ENCODE measurements at places on chromosomes 5 and 9. TPM values are rescaled to one million over a fixed set of nuclear protein-coding genes. Genes with fewer than 3 reads are reported as not detected.

The KCNN2 gene
- total RNA-seq: not detected

DNA sequence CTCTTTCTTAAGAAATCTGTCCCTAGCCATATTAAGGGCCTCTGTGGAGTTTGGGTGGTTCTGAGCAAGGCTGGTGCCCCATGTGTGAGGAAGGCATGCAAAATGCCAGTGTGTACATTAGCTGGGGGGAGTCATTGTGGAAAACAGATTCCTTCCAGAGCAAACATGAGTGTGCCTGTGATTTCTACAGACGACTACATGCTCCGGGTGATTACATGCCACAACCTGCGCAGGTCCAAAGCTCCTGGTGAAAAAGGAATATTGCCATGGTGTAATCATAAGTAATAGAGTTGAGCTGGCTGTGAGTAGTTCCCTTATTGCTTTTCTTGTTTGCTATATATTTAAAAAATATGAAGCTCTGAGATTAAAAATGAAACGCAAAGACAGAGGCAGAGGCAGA is 102.1 kb downstream of the ACER2 start:
- DNase-seq: no peak

- DNase-seq: no peak
These were observed 392.1 kb upstream of the DAB2 start for GRCh38 chr5:39816866-39817265.

DNA sequence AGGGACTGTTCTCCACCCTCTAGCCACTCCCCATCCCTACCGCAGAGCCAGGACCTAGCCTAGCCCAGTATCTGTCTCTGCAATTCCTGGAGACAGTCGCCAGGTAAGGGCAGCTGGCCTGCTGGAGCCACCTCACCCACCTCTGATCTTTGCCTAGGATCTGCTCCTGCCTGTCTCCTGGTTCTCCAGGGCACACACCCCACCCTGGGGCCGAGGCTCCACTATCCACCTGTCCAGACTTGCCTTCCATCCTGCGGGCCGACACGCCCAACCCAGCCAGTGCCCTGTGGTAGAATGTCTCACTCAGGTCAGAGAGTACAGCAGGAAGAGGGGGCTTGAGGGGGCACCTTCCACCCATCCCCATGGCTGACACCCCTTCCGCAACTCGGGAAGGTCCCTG is 15.7 kb upstream of the AQP7 start:
- DNase-seq: no peak

DNA sequence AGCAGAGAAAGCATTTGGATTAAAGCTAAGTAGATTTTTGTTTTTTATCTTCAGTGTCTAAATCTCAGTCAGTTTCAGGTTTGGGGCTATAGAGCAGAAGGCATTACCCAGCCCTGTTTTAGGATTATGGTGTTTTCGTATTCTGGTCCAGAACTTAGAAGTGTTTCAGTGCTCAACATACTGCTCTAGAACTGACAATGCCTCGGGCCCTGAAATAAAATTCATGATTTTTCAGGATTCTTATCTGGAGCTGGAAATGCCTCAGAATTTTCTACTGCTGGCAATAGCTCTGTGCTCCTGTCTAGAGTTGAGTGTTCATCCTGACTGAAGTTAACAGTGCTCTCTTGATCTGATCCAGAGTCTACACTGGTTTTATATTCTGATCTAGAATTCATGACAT is 163.9 kb downstream of the PAPPA start:
- no peak for DNase-seq

GRCh38 chr5:39364367-39364766 is at the start of gene C9:
C9 (minus strand) TSS chr5:39364495; CDS start chr5:39364464, 31 bp downstream.
- DNase-seq: no peak

The PITX1 gene
- total RNA-seq: not detected

GRCh38 chr9:94787266-94787665 is 60.8 kb downstream of the AOPEP start:
- DNase-seq: no peak

The SIT1 gene
- 67.7 TPM for total RNA-seq

The APBB3 gene
- total RNA-seq: 17.8 TPM

The MEIKIN gene
- total RNA-seq: not detected

DNA sequence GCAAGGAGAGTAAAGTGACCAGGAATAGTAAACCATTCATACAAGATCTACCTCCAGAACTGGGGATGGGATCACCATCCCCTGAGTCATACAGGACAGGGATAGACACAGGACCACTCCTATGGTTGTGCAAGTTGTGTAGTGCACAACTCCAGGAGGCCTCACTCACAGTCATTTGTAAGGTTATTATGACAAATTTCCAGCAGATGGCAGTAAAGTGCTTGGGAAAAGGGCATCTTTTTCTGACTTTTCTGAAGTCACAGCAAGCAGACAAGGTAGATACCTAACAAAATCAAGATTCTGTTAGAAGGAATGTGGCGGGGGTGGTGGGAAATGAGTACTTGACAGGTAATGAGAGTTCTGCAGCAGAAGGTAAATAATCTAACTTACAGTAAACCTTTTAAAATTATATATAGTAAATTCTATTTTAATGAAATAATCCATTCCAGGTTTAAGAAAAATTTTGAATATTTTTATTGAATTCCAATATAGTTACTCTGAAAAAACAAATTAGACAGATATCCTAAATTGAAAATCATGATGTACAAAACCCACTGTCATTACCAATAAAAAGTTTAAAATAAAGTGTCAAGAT is 16.7 kb upstream of the KIF27 start:
- DNase-seq: no peak

GRCh38 chr5:149452007-149452664 is 73.0 kb upstream of the IL17B start:
- no peak for DNase-seq

- DNase-seq: no peak
These were observed 209.4 kb downstream of the DTWD2 start for GRCh38 chr5:118778941-118779340.

DNA sequence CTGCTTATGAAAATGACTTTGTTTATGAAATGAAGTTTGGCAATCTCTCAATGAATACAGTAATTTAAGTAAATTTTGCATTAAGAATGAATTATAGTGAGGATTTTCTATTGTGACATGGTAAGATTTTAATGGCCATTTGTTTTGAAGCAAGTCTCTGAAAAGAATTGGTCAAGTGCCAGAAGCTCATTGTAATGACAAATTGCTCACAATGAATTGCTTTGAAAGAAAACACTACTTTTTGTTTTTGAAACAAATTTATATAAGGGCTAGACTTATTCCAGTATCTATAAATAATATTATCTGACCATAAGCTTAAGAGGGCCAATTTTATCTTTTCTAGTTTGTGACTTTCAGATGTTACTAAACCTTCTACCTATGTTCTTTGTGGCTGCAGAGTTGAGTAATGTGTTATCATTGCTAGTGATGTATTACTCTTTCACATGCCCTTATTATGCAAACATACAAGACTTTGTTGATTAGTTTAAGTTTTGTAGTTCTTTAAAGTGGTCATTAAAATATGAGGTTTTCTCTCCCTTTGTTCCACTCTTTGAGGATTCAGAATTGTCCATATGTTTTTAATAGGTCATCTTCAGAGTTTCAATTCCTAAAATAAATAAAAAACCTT is 93.0 kb upstream of the ZNF608 start:
- DNase-seq: no peak

The C7 gene
- total RNA-seq: not detected

- no peak for DNase-seq
These were observed 32.4 kb downstream of the OXCT1 start for GRCh38 chr5:41837793-41838192.

DNA sequence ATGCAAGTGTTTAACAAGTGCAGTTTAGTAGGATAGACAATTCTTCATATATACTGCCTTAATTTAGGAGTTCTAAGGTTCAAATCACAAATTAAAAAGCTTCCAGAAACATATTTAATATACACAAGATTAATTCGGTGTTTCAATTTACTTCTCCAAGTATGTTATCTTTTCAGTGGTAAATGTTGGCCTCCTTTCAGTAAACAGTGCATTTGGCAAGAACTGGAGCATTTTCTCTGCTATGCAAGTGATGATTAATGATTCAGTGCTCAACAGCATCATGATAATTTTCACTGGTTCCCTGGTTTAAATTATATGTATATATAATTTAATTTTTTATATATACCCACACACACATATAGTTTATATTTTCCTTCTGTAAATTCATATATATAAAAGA is 541.7 kb downstream of the EFNA5 start:
- no peak for DNase-seq

DNA sequence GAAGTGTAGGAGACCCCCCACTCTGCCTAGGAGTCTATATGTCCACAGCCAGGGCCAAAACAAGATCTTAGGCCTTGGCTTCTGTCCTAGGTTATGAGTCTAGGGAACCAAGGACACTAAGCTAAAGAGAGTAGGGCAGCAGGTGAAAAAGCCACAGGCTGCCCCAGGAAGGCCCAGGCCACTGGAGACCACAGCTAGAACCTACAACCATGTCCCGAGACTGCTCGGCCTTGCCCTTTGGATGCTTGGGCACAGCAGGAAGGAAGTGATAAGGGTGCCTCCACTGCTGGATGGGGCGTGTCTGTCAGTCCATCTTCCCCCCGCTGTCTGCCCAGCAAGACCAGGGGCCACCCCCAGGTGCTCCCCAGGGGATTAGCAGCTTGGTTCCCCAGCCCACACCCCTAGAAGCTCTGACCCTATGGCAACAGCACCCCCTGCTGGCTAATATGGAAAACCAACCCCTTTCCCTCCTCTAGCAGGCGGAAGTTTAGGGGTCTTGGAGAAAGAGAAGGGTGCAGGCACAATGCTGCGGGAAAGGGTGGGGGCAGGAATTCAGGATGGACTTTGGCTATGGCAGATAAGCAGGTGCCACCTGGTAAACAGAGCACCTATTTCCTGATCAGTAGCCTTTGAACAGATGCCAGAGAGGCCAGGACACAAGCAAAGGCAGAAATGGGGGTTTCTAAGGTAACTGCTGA is 10.5 kb upstream of the IRF1 start:
- peak; percentile 67 for DNase-seq

DNA sequence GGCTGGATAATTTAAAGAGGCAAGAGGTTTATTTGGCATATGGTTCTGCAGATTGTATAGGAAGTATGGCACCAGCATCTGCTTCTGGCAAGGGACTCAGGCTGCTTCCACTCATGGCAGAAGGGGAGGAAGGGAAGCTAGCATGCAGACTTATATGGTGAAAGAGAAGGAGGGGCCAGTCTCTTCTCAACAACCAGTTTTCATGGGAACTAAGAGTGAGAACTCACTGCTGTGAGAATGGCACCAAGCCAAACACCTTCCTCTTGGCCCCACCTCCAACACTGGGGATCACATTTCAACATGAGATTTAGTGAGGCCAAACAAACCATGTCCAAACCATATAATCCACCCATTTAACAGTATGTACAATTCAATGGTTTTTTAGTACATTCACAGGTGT is 113.3 kb upstream of the SHB start:
- no peak for DNase-seq

- DNase-seq: no peak
These were observed 621.9 kb downstream of the DTWD2 start for GRCh38 chr5:118366429-118366828.

DNA sequence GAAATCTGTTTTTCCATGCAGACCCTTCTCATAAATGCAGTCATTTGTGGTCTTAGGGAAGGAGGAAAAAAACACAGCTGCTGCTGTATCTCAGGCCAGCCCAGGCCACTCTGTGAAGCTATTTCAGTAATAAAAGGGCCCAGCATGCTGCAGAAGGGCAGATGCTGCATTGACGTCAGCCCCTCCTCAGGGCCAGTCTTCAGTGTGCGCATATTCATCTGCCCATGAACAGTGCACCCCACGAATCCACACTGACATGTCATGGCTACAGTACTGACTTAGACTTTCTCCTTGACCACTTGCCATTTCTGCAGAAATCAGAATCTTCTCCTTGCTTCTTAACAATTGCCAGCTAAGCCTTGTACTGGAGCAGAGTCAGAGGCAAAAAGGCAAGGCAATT is 304.7 kb downstream of the GABRG2 start:
- DNase-seq: no peak

- DNase-seq: no peak
These were observed 337.6 kb downstream of the BNC2 start for GRCh38 chr9:16532681-16533450.

DNA sequence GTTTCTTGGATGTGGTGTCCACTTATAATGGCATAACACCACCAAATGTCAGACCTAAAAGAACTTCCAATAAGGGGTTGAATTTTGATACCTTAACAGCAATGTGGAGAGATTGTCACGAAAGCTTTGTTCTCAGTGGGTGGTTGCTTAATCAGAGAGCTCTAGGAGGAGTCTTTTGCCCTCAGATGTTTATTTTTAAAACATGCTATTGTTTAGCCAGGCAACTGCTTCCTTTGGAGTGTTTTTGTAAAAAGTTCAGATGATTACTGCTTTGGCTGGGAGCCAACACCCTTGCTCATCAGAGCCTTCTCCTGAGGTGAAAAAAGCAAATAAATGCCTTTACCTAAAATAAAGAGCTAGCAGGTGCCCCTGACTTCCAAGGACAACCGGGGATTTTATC is 65.0 kb downstream of the SLC1A1 start:
- no peak for DNase-seq

DNA sequence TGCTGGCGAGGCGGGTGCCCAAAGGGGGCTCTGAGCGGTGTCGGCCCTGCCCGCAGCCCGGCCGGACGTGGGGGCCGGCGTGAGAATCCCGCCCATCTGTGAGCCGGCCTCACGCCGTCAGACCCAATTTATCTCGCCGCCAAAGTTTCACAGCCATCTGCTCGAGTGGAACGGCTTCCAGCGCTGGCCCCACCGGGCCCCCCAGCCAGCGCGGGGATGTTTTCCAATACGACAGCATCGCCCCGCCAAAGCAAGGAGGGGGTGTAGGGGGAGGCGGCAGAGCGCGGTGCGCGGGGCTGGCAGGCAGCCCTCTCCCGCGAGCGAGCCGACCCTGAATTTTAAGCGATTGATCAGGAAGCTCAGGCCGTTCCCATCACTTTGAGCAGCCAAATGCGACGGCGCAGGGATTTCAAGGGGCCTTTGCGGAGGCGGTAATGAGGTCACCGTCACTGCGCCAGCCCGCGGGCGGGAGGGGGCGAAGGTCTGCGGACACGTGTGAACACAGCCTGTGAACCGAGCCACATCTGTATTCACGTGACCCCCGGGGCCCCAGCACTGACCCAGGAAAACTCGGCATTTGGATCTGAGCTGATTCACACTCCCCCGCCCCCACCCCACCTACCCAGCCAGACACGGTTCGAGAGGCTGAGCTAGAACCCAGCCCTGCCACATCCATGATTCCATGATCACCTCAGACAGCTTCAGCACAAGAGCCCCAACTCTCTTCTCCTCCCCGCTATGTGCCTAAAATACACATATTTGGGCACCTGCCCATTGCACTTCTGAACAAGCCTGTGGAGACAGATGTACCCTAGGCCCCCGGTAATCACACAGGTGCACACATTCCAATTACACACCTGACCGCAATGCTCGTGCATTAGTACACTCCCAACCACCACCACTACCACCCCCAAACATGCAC is 47.8 kb upstream of the PSD2 start:
- peak; percentile 73 for DNase-seq

GRCh38 chr5:79845448-79846197 is 145.4 kb downstream of the MTX3 start:
- DNase-seq: peak; percentile 42

GRCh38 chr5:17240487-17240886 is 23.1 kb downstream of the BASP1 start:
- no peak for DNase-seq

The HRH2 gene
- 40.2 TPM for total RNA-seq

The PCDHGB3 gene
- not detected for total RNA-seq

The TMC1 gene
- not detected for total RNA-seq

The PCSK1 gene
- total RNA-seq: not detected

The PCDHB12 gene
- not detected for total RNA-seq

- DNase-seq: no peak
These were observed 614 bp upstream of the CPLANE1 start for GRCh38 chr5:37249815-37250164.

The SMIM33 gene
- total RNA-seq: not detected

GRCh38 chr5:142290577-142291299 is 34.1 kb downstream of the SPRY4 start:
- DNase-seq: no peak

The FOXD1 gene
- 0.45 TPM for total RNA-seq

Data from activated naive CD8-positive, alpha-beta T cell treated with anti-CD3 and anti-CD28 coated beads for 36 hours (primary cell).